ENCODE measurements at places on chromosomes 3 and 15.

GRCh38 chr15:59439576-59439975 is 1.6 kb downstream of the FAM81A start:
- DNase-seq = no peak

DNA sequence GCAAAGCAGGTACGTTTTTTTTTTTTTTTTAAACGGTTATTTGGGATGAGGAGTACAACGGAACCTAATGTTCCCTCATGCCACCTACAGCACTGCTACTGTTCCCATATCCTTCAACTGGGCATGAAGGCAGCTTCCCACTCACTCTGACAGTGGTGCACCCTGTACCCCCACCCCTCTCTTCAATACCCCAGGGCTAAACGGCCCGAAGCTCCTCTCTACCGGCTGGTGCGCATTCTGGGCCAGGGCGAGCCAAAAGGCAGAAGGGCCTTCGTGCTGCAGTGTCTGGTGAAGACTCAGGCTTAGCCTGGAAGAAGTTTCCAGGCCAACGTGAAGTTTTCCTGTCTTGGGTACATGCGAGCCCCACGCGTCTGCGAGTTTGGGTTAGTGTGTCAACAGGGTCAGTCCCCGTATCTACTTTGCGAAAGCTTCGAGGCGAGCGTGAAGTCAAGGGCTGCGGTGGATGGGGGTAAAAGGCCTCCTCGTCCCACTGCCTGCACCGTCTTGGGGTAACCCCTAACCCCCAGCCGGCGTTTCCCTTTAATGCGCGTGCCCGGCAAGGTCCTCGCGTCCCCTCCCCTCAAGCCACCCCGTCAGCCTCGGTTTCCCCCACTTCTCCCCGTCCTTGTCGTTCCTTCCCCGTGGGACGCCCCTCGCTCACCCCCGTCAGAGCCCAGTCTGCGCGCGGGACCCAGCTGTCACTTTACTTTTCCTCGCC is 765 bp upstream of the UBE2E2 start:
- peak; percentile 14 for DNase-seq

DNA sequence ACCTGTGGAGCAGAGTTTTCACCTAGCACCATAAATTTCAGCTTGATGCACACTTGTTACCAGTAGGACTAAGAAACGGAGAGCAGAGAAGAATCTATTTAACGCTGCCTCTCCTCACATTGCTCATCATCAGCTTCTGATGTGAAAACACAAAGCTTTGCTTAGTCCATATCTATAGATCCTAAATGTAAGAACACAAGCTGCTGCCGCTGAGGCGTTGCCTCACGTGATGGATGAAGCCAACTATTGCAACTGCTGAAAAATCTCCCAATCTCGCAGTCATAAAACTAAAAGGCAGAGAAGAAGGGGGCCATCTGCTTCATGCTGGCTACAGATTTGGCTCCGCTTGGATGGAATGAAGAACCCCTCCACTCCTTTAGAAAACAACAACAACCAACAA is 42.7 kb downstream of the CADPS start:
- no peak for DNase-seq

GRCh38 chr3:4406746-4407568 is 60.1 kb downstream of the SUMF1 start:
- DNase-seq = peak; percentile 38

DNA sequence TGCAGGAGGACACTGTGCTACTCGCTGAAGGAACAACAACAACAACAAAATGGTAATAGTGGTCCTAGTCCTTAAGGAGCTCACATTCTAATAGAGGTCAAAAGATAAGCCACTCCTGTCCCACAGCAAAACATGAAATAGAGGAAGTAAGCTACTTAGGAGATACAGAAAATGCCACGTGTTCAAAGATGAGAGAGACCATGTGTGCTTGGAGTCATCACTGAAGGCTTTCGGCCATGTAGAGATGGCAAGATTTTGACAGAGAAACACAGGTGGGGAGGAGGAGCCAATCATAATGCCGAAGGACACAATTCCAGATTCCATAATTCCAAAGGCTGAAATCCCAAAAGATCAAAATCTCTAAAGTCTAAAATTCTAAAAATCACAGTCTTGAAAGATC is 24.8 kb upstream of the RIOX2 start:
- DNase-seq = no peak

DNA sequence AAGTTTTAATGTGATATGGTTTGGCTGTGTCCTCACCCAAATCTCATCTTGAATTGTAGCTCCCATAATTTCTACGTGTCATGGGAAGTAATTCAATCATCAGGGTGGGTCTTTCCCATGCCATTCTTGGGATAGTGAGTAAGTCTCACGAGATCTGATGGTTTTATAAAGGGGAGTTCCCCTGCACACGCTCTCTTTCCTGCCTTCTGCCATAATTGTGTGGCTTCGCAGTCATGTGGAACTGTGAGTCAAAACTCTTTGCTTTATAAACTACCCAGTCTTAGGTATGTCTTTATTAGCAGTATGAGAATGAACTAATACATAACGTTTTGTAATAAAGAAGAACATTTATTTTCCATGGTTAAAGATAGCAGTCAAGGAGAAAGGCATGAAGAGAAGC is 39.2 kb upstream of the GOLIM4 start:
- DNase-seq = no peak

DNA sequence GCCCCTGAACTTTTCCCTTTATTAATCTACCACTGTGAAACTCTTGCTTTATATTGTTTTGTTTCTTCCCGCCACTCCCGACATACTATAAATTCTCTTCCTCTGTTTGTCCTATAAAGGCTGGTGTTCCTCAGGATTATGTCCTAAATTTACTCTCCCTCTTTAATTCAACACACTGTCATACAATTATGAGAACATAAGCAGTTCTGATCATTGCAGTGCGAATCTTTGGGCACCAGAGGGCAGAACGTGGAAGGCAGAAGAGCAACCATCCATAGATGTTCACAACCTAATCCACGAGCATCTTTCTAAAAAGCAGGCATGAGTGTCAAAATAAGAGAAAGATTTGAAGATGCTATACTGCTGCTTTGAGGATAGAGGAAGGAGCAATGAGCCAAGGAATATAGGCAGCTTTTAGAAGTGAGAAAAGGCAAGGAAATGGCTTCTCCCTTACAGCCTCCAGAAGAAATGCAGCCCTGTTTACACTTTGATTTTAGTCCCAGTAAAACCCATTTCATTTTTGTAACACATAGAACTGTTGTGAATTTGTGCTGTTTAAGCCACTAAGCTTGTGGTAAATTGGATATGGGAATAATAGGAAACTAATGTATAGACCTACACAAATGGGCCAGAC is 179.4 kb downstream of the GBE1 start:
- no peak for DNase-seq

- DNase-seq = peak; percentile 56
Measured at GRCh38 chr3:58414538-58415197, 19.0 kb downstream of the PDHB start.

DNA sequence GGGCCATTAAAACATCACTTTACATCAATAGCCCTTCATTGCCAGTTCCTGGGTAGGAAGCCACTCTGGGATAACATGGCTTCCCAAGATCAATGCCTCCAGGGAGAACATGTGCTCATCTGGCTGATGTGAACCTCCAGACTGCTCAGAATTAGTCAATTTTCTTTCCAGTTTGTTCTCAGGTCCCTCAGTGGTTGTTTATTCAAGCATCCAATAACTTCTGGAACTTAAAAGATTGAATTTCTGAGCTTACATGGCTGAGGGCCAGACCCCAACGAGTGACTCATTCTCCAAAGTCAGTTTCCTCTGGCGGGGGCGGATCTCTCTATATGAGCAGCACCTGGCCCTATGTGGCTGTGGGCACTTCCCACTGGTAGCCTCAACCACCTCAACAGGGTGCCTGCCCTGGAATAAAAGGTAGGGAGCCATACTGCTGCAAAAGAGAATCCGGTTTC is 34.0 kb downstream of the LYZL4 start:
- no peak for DNase-seq

DNA sequence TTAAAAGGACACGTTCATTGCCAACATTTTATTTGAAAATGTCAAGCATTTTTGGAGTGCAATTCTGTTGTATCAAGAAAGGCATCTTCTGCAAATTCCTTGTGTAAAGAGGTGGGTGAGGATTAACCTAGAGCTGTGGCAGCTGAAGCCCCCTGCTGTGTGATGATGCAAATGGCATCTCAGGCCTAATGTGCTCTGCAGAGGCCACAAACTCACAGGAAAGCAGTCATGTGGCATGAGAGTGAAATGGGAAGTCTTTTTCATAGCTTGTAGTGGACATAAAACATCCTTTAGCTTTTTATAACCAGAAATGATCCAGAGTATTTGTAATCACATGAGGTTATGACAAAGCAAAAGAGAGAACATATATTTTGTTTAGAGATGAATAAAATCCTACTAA is 6.4 kb downstream of the CADM2 start:
- no peak for DNase-seq

DNA sequence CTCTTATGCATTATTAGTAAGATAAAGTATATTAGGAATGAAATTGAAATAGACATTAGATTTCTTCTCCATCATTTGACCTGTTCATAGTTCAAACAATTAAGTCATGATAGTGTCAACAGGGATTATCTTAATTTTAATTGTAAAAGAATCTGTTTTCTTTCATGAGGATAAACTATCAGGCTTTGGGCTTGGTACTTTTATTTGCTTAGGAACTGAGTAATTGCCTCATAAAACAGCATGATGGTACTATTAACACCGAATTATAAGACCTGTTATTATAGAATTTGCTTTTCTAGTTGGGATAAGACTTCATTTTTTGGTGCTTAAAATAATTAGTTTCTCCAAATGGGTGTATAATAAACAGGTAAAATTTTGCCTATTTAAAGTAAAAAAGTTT is 71.8 kb downstream of the FNDC3B start:
- no peak for DNase-seq

DNA sequence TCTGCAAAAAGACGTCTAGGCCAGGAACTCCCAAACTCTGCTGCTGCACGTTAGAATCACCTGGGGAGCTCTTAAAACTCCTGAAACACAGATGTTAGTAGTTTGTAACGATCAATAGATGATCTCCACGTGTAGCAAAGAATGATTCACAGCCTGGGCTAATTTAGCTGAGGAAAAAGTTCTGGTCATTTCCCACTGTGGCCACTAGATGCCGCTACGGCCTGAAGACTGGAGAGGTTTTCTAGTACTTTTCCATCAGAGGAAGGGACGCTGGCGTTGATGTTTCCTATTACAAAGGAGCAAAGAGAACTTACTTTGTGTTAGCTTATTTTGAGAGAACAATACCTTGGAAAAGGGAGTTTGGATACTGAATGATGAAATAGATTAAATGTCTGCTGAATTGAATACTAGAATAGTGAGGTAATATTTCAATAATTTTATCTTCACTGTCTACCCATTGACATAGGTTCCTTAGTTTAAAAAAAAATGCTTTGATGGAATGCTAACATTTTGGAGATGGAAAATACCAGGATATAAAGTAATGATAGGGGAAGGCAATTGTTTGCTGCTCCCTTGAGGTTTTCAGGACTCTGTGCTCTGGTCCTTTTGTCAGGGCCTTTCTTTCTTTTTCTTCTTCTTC is 159.1 kb downstream of the P3H2 start:
- DNase-seq = peak; percentile 70

- DNase-seq = no peak
Measured at GRCh38 chr3:61890167-61890566, 328.8 kb downstream of the PTPRG start.

GRCh38 chr15:88800026-88800425 is 3.2 kb upstream of the ACAN start:
- no peak for DNase-seq

DNA sequence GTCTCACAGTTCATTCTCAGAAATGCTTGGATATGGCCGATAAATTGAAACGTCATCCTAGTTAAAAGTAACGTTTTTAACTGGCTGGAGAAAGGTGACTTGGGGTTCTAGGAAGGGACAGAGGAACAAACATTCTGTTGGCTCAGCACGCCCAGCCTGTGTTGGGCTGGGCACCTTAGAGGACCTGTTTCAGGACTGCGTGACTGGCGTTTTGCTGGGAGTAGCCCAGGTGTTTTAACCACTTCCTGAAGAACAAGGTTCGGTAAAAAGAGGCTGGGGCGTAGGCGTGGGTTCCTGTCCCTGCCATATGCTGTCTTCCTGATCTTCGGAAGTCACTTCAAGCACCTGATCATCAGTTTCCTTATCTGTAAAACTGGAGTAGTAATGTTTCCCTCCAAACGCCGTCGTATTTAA is 1.1 kb upstream of the TLNRD1 start:
- DNase-seq = no peak

DNA sequence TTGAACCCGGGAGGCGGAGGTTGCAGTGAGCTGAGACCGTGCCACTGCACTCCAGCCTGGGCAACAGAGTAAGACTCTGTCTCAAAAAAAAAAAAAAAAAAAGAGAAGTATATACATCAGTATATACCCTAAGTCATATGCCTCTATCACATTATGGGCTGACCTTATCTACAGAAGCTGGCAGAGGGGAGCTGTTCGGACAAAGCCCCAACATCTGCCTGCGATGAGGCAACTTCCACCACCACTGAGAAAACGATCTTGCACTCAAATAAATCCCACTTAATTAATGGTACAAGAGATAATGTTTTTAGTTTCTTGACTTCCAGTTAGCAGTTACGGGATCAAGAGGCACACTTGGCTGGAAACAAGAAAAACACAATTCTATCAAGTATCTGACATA is 2.2 kb downstream of the GLT8D1 start:
- DNase-seq = no peak

DNA sequence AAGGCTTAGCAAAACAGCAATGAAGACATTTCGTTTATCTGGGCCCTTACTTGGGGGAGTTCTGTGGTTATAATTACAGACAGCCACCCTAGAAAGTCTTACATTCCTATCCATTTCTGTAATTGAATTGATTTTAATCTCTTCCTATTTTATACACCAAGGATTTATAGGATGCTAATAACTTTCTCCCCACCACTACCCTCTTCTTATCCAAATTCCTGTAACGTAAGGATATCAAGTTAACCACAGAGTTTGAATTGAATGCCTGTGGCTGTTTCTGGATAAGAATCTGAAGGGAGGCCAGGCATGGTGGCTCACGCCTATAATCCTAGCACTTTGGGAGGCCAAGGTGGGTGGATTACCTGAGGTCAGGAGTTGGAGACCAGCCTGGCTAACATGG is 78.6 kb downstream of the MLH1 start:
- no peak for DNase-seq

GRCh38 chr3:131082871-131083863 is 56.5 kb downstream of the NEK11 start:
- DNase-seq = no peak

All from renal cortex interstitium (tissue), 15 donors.